Aorta (tissue), 5 donors: ENCODE measurements at places on chromosomes 2 and 18. TPM values are rescaled to one million over a fixed set of nuclear protein-coding genes. Genes with fewer than 3 reads are reported as not detected.

GRCh38 chr2:227862741-227863588, 8.5 kb upstream of the DAW1 start:
- no peak for DNase-seq

Gene SOX11
- 0.03 TPM for total RNA-seq

Gene NDC80
- total RNA-seq, result 2.4 TPM

Gene ANO7
- 5.4 TPM for total RNA-seq

- no peak for DNase-seq
Measured at GRCh38 chr2:32772638-32773447, 145.0 kb downstream of the TTC27 start.

Gene LHCGR
- not detected for total RNA-seq

- DNase-seq, result no peak
Measured at GRCh38 chr18:54794823-54795222, 33.5 kb upstream of the RAB27B start.

DNA sequence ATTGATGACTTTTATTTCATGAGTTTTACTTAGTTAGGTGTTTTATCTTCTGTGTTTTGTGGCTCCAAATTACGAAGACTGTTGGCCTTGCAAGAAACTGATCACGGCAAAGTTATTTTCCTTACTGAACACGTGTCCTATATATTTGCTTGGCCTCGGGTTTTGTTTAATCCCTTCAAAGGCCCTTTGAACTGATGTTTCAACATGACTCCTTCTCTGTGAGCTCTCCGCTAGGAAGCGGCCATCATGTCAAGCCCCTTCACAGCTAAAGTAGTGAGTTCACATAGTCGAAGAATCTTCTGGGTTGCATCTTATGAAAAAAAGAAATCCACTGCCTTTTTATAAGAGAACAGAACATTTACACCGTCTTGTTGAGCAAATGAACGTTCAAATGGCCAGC, 159.3 kb downstream of the GBX2 start:
- DNase-seq, result no peak

DNA sequence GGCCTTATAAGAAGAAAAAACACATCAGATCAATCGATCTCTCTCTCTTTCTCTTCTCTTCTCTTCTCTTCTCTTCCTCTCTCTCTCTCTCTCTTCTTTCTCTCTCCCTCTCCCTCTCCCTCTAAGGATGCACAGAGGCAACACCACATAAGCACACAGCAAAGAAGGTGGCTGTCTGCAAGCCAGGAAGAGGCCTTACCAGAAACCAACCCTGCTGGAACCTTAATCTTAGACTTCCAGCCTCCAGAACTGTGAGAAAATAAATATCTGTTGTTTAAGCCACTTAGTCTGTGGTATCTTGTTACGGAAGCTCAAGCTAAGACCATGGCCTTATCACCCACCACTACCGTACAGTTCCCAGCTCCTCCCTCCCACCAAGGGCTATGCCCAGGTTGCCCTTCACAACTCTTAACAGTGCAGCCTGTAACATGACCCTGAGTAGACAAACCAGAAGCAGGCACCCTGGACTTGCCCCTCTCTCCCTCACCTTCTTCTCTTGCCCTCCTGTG, 25.2 kb upstream of the TMEM237 start:
- DNase-seq, result no peak

- no peak for DNase-seq
Measured at GRCh38 chr18:37482002-37482401, 83.6 kb downstream of the CELF4 start.

- no peak for DNase-seq
Measured at GRCh38 chr2:189498205-189498604, 56.9 kb downstream of the WDR75 start.

DNA sequence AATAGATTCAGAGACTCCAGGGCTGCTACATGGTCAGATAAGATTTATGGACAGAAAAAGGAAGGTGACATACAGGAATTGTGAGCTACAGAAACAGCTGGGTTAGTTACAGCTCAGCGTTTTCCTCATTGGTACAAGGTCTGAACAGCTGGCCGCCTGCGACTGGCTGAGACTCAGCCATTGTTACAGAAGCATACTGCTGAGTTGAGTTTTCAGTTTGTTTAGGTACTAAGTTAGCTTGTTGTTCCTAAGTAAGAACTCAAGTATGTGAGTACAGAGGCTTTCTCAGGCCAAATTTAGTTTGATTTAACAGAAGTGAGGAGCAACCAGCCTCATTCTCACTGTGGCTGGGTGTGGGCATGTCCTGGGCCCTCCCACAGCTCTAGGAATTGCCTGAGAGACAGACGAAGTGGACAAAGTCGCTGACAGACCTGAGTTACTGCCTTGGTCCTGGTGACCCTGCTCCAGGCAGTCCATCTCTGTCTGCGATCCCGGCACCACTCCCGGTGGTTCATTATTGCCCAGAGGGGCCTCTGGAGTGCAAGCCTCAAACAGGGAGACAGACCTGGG, 27.8 kb upstream of the RHOB start:
- no peak for DNase-seq

Gene PDE11A
- 0.78 TPM for total RNA-seq

Gene IL36G
- total RNA-seq, result not detected

Gene IL1RL1
- 8.1 TPM for total RNA-seq

DNA sequence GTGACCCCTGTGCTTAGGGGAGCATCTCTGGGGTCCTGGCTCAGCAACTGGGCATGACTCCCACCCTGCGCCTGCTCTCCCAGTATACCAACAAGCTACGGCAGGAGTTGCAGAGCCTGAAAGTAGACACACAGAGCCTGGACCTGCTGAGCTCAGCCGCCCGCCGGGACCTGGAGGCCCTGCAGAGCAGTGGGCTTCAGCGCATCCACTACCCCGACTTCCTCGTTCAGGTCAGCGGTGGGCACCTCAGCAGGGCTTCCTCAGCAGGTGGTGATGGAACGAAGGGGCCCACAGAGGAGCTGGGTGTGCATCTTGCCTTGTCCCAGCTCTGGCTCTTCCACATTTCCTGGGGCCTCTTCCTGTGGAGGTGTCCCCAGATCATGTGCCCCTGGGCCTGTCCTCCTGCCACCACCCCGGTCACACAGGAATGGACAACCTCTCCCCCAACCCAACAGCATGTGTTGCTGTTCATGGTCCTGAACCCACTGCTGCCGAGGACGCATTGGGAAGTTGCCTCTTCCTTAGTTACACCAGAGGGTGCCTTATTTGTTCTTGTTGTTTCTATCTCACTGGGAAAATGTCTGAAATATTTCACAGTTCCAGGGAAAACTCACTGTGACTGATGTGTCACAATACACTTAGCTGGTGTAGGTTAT, 10.8 kb downstream of the PROM2 start:
- DNase-seq, result no peak

Gene IL18RAP
- total RNA-seq, result 1.9 TPM

DNA sequence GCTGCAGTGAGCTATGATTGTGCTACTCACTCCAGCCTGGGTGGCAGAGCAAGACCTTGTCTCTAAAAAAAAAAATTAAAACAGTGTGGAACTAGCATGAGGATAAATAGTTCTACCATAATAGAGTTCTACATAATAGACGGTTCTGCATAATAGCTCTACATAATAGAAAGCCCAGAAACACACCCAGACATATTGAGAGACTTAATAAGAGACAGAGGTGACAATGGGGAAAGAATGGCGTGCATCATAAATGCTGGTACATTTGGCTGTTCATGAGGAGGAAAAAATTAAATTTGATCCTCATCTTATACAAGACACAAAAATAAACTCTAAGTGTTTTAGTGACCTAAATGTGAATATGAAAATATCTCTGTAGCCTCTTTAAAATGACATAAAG, 58.5 kb downstream of the PTRHD1 start:
- no peak for DNase-seq

GRCh38 chr18:61172624-61173023, 160.6 kb upstream of the CDH20 start:
- no peak for DNase-seq

DNA sequence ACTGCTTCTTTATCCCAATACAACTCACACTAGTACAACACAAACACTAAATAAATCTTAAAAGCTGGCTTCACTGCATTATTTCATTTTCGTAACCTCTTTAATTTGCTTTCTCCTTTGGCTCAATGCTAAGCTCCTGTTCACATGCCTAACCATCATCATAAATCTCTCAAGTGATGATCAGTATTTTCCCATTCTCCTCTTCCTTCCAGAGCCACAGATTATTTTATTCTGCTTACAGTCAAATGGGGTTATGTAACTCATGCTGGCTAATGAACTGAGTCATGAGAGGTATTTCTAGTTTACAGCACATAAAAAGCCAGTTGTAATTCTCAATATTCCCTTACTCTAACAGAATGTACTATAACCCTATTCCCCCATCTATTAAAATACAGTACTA, 350.4 kb upstream of the ZC3H15 start:
- no peak for DNase-seq

GRCh38 chr2:42060028-42060427, 12.2 kb downstream of the PKDCC start:
- DNase-seq, result no peak

GRCh38 chr2:159616286-159616701, at the start of gene BAZ2B:
TSS of gene BAZ2B (minus strand) at chr2:159616548. CDS start at chr2:159478719, 137,829 bp downstream.
- no peak for DNase-seq

Gene HNMT
- total RNA-seq, result 35.8 TPM

GRCh38 chr2:111169924-111170323, 49.2 kb downstream of the BCL2L11 start:
- DNase-seq, result no peak

GRCh38 chr2:230781130-230781797, 68.6 kb downstream of the CAB39 start:
- no peak for DNase-seq

- DNase-seq, result no peak
Measured at GRCh38 chr2:62303788-62304187, 107.9 kb downstream of the B3GNT2 start.

DNA sequence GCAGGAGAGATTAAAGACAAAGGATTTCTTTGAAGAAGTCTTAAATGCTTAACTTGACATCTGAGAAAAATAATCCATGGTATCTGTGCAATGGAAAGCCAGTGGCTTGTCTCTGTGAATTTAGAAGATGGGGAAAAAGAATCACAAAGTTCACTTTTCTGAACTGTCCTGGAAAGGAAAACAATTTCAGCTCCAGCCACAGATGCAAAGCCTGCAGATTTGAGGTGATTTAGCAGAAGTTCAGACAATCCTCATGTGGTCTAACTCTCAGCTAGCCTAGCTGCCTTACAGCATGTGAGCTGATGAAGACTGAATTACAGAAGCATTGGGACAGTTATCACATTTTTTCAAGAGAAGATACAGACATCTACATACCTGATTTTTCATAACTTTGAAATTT, 126.7 kb upstream of the ITGB6 start:
- DNase-seq, result no peak

GRCh38 chr2:152558158-152558984, 158.9 kb downstream of the PRPF40A start:
- no peak for DNase-seq

- no peak for DNase-seq
Measured at GRCh38 chr18:3538456-3538855, 88.5 kb downstream of the TGIF1 start.

Gene CRYGC
- total RNA-seq, result not detected

- no peak for DNase-seq
Measured at GRCh38 chr2:23571085-23571484, 186.1 kb downstream of the KLHL29 start.

DNA sequence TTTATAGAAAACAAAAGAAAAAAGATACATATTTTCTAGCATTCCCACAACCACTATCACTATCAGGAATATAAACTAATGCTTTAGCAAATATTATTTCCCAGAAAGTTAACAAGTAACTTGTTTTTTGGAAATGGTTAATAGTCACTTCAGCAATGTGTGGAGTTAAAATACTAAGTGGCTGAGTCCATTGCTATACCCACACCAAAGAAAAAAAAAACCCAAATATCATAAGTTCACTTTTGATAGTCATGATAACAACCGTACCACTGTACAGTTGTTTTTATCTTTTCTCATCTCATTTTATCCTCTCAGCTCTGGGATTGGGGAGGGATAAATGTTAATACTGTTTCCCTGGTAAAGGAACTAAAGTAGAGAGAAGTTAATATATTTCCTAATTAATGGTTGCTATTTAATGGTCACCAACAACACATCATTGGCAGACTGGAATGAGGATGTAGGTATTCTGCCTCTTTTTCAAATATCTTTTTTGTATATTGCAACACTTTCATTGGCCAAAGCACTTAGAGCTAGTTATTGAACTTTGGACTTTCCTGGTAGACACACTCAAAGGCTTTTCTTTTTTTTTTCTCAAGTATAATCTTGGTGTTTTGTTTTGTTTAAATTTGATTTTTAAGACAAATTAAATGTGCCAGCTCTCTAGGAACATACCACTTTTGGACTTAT, 18.4 kb upstream of the KANSL1L start:
- no peak for DNase-seq

Gene OSBPL6
- 2.4 TPM for total RNA-seq

GRCh38 chr18:10659000-10659399, 133.2 kb downstream of the NAPG start:
- no peak for DNase-seq

DNA sequence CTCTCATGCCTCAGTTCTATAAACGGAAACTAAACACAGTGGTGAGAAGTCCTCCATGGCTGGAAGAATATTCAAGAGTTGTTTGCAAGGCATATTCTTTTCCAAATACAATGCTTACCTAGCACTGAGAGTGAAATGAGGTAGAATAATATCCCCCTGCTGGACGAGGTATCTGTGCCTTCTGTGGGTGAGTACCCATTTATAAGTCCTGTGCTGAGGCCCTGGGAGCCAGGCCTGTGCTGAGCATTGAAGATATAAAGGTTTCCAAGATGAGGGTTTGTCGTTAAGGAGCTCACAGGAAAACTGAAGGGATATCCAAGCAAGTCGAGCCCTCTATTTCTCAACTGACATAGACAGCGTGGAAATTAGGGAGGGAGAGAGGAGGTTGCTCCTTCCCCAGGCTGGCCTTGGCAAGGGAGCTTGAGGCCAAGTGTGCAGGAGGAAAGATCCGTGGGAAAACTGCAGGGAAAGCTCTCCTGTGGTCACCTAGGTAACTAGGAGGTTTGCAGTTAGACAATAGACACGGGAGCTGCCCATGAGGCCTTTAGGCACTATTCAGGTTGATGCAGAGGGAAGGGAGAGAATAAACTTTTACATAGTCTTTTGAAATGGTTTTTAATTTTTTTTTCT, 17.6 kb downstream of the PTPRM start:
- DNase-seq, result no peak

Gene DYNAP
- total RNA-seq, result not detected

DNA sequence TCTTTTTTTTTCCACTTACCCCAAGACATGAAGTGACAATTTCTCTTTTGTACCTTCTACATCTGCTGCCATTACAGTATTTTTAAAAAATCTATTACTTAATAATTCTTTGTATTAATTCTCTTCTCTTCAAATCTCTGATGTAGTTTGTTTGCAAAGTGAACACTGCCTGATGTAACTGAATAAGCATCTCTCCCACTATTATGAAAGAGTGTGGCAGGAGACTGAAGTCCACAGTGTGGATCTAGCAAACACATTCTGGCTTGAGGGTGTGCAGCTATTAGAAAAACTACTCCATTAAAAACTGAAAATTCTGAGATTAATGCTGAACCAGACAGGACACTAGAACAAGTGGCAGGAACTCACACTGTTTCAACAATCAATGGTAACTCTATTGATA, 5.0 kb upstream of the SERPINB8 start:
- DNase-seq, result no peak

Gene EGR4
- not detected for total RNA-seq

GRCh38 chr2:207767461-207768167, 2.1 kb downstream of the FZD5 start:
- DNase-seq, result peak; percentile 81

Gene CAPN14
- total RNA-seq, result 0.21 TPM
